Activated T-cell treated with anti-CD3 and anti-CD28 coated beads, Interleukin-2, amount 50 U/mL, for 72 hours (primary cell): ENCODE measurements at places on chromosomes 2 and 18.

GRCh38 chr2:228444161-228444560 lies 262.7 kb upstream of the SPHKAP start:
- no peak for DNase-seq

DNA sequence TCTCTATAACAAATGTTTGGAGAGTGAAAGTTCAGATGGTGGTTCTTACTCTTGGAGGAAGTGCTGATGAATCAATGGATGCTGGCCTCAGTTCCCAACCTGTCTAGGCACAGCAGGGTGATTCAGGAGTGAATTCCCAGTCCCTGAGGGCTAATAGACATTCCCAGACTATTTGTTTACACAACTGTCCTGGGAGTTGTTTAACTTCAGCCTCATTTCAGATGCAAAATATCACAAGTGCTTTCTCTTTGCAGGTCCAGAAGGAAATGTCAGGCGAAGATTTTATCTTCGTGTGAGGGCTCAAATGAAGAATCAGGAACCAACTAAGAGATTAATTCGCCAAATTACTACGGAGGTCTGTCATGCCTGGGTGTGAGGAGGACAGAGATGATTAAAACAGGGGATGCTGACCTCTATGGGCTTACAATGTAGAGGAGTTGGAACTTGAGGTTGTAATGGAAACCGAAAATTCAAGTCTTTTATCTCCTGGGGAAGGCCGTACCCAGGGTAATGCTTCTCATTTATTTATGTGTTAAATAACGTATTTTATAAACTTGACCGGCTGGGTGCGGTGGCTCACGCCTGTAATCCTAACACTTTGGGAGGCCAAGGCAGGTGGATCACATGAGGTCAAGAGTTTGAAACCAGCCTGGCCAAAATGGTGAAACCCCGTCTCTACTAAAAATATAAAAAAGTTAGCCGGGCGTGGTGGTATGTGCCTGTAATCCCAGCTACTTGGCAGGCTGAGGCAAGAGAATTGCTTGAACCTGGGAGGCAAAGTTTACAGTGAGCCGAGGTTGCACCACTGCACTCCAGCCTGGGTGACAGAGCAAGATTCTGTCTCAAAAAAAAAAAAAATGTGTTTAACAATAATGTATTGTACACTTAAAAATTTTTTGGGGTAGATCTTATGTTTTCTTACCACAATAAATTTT lies 38.7 kb upstream of the SLC1A4 start:
- DNase-seq: no peak

DNA sequence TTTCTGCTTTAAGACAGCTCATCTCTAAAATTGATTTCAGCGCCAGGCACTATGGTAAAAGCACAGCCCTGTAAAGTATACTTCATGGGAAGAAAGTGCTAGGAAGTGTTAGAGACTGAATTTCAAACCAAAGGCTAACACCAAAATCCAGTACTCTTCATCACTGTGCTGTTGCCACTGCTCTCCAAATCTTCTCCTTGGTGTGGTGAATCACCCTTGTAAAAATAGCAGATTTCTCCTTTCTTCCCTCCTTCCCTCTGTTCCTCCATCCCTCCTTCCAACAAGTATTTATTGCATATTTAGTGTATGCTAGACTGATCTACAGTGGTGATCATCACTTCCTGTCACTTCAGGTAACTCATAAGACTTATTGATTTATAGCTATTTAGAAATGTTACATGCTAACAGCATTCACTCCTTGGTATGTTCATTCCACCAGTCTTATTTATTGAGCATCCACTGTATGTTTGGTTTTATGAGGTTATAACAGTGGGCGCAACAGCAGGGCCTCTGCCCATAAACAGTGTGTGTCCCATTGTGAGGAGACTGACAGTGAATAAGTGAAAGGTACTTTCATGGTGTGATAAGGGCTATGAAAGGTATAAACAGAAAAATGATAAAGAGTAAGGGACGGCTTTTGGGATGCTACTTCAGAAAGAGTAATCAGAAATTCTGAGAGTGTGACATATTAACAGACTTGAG lies 20.0 kb downstream of the KDM3A start:
- DNase-seq: no peak

- DNase-seq: peak; percentile 25
Observed at GRCh38 chr2:240433973-240434727, 1.3 kb upstream of the GPC1 start.

GRCh38 chr2:28901841-28902240 lies 7.4 kb downstream of the WDR43 start:
- no peak for DNase-seq

DNA sequence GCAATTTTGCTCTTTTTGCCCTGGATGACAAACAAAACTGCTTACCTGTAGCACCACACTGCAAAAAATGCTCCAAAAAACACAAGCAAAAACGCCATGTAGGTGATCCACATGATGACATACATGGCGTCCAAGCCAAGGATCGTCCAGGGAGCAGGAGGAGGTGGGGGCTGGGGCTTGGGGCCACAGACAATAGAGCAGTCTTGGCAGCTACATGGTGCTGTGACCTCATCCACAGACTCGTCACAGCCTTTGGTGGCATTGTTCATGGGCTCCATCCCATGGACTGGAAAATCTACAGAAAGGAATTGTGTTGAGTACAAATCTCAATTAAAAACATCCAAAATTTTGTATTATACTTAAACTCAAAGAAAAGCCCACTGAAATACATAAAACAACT lies 26.1 kb downstream of the NPC1 start:
- no peak for DNase-seq

GRCh38 chr2:81895620-81896250 lies 1591.2 kb upstream of the LRRTM1 start:
- no peak for DNase-seq

GRCh38 chr2:11749646-11750349 lies 3.4 kb downstream of the LPIN1 start:
- DNase-seq: no peak

DNA sequence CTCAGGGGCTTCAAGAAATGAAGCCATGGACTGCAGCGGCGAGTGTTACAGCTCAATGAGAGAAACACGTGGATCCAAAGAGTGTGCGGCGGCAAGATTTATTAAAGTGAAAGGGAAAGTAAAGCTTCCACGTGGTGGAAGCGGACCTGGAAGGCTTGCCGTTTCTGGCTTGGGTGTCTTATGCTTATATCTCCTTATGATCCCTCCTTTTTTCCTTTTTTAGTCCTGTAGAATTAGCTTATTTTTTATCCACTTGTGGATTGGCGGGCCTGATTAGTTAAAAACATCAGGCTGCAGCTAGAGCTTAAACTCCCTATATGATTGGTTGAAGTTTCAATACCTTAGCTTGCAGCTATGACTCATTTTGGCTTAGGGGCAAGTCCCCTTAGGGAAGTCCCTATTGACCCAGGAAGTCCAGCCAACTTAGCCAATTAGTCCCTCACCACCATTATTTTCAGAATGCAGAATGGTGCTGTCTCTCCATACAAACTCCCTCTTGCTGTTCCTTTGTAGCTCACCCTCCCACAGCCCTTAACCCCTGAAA lies 11.6 kb upstream of the HNMT start:
- no peak for DNase-seq

DNA sequence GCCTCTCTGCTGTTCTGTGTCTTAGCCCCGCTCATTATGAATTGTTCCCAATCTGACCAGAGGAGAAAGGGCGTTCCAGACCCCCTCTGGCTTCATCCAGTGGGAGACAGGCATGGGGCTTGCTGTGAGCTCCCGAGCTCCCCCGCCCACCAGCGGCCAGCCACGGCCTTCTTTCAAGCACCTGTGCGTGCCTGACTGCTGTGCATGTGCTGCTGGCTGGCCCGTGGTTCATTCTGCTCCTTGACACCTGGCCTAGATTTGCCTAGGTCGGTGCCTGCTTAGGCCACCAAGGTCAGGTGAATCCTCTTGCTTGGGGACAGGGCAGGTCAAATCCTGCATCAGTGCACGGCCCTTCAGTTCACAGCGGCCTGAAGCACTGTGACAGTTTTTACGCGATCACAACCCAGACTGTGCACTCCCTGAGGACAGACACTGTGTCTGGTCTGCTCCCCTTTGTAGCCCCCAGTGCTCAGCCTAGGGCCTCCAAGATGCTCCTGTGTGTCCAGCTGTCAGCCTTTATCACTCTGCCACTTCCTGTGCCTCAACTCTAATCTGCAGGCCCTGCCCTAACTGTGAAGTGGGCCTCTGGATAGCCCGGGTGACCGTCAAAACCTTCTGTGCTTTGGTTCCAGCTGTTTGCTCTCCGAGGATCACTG lies 3.6 kb upstream of the LPIN1 start:
- no peak for DNase-seq

GRCh38 chr2:219433666-219434467 lies 776 bp upstream of the SPEG start:
- peak; percentile 56 for DNase-seq

DNA sequence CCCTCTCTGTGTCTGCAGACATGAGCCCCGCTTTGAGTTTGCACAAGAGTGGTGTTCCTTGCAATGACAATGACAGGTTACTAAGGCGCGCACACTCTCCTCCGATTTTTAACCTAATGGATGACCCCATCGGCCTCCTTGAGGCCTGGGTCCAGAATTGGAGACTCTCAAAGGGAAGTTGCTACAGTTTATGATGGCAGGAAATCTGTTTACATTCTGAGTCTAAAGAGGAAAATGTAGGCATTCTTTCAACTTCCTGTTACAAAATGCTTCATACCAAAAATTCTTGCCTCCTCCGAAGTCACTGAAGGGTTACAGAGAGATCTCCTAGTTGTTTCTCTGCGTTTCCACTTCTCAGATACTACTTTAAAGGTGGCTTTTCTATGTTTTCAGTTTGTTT lies 225.3 kb upstream of the AGAP1 start:
- DNase-seq: no peak
